Right kidney (tissue), 9 donors: ENCODE measurements at places on chromosomes 1 and 21.

- DNase-seq: no peak
These were observed 101.4 kb downstream of the PBX1 start for GRCh38 chr1:164660412-164660772.

- peak; percentile 59 for DNase-seq
These were observed 10.4 kb downstream of the BCAN start for GRCh38 chr1:156652131-156652991.

GRCh38 chr1:213724640-213725536 is 262.9 kb upstream of the PROX1 start:
- DNase-seq: peak; percentile 15

DNA sequence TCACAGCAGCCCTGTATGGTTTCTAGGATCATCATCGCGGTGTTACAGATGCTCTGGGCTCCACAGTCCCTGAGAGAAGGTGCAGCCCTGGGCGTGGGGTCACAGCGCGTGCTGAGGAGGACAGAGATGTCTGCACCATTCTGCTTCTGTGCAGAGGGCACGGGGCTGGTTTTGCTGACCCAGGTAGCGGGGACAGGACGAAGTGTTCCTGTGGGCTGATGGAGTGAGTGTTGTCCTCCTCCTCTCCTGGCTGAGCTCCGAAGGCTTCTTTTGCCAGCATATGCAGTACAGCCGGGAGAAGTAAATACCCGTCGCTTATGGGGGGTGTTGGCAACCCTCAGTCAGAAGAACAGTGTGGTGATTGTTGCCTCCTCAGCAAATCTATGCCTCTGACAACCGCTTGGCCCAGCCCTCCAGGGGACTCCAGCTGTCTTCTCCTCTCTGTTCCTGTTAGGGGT is 101.5 kb downstream of the DDX20 start:
- DNase-seq: no peak

- DNase-seq: no peak
These were observed 61.0 kb downstream of the ATP5PO start for GRCh38 chr21:33854604-33855003.

DNA sequence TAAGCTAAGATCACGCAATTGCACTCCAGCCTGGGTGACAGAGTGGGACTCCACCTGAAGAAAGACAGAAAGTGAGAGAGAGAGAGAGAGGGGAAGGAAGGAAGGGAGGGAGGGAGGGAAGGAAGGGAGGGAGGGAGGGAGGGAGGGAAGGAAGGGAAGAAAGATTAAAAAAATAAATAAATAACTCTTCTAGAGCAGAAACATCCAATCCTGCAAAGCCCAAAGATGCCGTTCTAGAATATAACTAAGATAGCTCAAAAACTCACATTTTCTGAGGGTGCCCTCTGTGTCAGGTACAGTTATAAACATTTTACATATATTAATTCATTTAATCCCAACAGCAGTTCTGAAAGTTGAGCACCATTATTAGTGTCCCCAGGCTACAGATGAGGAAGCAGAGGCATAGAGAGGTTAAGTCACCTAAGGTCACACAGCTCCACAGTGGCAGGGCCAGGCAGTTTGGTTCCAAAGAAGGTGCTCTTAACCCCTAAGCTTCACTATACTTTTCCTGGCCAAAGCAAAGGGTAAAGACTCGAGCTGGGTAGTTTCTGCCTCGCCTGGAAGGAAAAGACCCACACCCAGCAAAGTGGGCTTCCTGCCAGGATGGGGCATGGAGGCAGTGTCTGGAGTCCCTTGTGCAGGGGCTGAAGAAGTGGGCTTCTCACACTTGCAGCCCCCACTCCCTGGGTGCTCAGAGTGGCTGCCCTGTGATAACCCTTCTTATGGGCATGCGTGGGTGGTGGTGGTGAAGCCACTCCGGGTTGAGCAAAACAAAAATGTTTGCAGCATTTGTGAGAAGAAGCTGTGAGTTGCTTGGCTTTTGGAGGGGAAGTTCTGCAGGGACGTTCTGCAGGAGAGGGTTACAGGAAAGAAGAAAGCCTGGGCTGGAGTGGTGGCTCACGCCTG is 7.9 kb upstream of the PIK3CD start:
- DNase-seq: no peak

GRCh38 chr1:93000291-93000690 is 39.0 kb upstream of the DIPK1A start:
- no peak for DNase-seq

DNA sequence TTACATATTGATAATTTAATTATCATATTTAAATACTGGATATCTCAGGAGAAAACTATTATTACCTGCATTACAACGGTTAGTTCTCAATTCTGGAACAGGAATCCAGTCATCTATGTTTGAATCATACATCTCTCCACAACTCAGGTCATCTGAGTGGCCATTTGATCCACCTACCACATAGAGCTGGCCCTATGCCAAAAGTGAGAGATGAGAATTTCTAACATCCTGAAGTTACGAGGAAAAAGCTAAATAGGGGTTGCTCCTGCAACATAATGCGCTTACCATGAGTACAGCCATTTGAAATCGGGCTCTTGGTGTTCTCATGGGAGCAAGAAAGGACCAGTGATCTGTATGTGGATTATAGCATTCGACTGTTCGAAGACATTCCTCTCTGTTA is 16.9 kb downstream of the IVNS1ABP start:
- DNase-seq: no peak

- DNase-seq: peak; percentile 82
These were observed at the start of gene ANKRD45 for GRCh38 chr1:173669491-173669941. TSS of gene ANKRD45 (minus strand) at chr1:173669851. CDS start at chr1:173659418, 10,433 bp downstream.

- DNase-seq: no peak
These were observed 55.7 kb upstream of the KCNE2 start for GRCh38 chr21:34307991-34308532.

DNA sequence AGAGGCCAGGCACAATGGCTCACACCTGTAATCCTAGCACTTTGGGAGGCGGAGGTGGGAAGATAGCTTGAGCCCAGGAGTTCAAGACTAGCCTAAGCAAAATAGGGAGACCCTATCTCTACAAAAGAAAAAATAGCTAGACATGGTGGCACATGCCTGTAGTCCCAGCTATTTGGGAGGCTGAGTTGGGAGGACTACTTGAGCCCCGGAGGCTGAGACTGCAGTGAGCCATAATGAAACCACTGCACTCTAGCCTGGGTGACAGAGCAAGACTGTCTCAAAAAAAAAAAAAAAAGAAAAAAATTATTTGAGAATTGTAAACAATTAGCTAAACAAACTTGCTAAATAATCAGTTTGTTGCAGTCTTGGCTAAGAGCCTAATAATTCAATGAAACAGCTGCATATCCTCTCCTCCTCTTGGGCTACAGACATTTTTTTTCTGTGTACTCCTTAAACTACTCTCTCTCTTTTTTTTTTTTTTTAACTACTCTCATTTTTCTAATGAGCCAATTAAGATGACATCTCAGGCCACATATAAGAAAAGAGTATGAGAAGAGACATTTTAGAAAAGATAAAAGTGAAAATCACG is 10.5 kb upstream of the DNAJB4 start:
- DNase-seq: no peak

DNA sequence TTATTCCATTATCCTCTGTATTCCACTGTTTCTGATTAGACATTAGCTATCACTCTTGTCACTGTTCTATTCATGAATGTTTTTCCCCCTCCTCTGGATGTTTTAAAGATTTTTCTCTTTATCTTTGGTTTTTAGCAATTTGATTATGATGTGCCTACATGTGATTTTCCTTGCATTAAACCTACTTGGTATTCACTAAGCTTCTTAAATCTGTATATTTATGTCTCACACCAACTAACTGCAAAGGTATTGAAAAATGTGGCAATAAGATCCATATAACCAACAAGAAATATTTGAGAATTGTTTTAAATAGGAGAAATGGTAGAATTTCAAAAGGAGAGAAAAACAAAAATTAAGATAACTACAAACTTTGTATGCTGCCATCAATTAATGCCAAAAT is 25.2 kb downstream of the FAF1 start:
- no peak for DNase-seq

DNA sequence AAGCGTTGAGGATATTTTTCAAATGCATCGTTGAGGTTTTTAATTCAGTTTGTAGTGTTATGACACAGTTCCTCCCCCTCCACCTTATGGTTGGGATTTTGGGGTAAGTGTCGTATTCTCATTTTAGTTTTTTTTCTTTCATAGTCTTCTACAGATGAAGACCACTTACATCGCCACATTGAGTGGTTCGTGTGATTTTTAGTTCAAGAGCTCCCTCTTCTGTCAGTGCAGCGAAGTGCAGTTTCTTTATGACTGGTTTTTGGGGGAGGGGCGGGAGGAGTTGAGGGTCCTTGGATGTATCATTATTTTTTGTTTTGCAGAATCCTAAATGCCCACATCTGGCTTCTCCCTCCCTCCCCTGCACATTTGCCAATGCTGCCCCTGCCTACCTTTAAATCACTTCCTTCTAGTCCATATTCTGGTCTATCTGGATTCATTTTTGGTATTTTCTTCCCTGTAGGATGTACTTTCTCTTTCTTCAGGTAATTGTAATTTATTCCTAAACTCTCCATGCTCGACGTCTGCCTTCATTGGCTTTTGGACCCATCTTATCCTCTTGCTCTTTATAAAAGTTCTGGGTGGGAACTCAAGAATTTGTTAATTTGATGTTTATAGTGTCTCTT is 433.1 kb downstream of the CAMTA1 start:
- no peak for DNase-seq
